CMK (cell line): ENCODE measurements at places on chromosomes 16 and 17.
A peak's percentile ranks its signal among the peaks of the same experiment; 100 is the strongest.

DNA sequence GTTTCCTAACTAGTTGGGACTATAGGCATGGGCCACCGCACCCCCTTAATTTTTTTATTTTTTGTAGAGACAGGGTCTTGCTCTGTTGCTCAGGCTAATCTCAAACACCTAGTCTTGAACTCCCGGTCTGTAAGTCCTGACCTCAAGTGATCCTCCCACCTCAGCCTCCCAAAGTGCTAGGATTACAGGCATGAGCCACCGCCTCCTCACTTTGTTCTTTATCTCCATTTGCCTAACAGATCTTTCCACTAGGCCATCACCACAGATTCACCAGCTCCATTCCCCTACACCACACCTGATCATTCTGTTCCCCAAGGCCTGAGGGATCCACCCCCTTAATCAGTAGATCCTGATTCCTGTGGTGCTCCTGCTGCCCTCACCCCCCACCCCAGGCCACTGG lies 7.6 kb upstream of the ZNF629 start:
- no peak for DNase-seq

DNA sequence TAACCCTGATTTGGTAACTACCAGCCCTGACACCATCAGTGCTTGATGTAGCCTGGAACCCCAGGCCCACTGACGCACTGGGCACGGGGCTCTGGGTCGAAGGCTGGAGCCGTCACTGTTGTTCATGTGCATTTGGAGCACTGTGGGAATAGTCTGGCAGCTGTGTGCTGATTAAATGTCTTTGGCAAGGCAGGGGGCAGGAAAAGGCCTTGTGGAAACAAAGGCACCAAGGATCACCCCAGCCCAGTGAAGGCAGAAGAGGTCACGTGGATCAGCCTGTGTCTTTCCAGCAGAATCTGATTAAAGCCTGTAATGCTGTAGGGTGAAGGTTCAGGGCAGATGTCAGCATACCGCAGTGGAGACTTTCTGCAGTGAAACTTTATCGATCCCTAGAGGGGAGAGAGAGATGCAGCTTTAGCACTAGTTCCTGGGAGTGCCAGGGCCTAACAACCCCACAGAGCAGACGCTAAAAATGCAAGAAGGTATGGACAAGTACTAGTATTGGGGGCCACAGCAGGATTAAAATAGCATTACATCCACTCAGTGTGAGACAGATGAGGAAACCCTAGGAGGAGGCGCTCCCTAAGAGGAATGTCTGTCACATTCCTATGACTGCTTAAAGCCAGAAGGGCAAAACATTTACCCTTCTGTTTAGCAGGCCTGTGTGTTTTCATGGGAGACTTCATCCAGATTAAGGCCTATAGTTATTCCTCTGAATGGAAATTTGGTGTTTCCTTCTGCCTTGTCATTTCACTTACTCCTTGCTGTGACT lies 9.7 kb downstream of the ZNHIT3 start:
- no peak for DNase-seq

- DNase-seq = no peak
Measured at GRCh38 chr16:6446370-6446769, 886.3 kb upstream of the RBFOX1 start.

- DNase-seq = peak; percentile 24
Measured at GRCh38 chr16:87076950-87077749, 240.0 kb downstream of the C16orf95 start.

GRCh38 chr17:77375108-77375916 lies 234.5 kb downstream of the SEC14L1 start:
- DNase-seq = no peak

DNA sequence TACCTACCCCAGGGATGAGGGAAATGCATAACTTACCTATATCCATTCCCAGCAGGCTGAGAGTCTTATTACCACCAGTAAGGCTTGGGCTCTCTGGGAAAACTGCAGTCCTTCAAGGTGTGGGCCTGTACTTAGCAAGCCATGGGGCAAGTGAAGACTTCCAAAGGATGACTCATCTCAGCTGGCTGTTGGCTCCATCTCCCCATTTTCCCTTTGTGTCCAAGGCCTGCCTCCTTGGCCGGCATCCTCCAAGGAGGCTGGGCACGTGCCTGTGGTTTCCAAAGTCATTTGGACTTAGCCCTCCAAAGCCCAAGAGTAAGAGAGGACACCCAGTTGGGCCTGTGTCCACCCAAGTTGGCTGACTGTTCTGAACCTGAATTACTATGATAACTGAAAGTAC lies 89.8 kb downstream of the TMEM100 start:
- no peak for DNase-seq

GRCh38 chr17:29929006-29929532 lies 959 bp downstream of the SSH2 start:
- no peak for DNase-seq

DNA sequence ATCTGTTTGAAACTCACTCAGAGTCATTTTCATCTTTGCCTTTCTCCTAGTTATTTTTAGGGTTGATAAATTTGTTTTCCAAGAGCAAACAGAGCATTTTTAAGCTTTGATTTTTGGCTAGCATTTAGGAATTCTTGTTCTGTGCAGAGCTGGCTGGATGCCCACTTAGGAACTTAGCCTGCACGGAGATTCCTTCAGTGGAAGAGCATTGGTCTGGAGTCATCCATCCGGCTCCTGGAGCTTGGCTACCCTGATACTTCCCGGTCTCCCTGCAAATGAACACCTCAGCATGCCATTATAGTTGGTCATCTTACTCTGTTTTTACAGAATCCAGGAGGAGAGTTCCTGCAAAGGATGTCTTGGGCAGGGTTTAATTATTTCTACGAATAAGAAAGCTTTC lies 57.1 kb downstream of the SPECC1 start:
- no peak for DNase-seq

GRCh38 chr16:799948-800833 lies at the start of gene GNG13:
Gene GNG13, minus strand, starts transcription at chr16:800734. Its CDS starts 1,657 bp downstream, at chr16:799077.
- DNase-seq = no peak

DNA sequence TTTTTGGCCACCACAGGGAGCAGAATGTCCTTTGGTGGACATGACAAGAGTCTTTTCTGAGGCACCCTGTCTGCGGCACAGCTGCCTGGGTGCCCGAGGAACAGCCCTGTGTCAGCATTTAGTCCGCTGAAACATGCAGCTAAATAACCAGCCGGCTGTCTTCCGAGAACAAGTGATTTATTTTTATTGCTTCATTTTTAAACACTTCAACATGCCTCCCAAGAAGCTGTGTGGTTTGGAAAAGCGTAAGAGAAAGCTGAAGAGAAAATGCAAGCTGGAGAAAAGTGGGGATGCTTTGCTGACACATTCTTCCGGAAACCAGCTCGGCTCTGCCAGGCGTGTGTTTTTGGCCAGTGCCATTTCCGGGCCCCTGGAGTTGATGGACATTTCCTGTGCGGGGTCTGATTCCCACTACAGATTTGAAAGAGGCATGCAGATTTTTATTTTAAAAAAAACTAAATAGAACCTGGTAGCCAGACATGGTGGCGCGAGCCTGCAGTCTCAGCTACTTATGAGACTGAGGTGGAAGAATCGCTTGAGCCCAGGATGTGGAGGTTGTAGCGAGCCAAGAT lies 94.7 kb downstream of the SEC14L1 start:
- no peak for DNase-seq

- no peak for DNase-seq
Measured at GRCh38 chr17:8333281-8333680, 6.4 kb upstream of the ODF4 start.

DNA sequence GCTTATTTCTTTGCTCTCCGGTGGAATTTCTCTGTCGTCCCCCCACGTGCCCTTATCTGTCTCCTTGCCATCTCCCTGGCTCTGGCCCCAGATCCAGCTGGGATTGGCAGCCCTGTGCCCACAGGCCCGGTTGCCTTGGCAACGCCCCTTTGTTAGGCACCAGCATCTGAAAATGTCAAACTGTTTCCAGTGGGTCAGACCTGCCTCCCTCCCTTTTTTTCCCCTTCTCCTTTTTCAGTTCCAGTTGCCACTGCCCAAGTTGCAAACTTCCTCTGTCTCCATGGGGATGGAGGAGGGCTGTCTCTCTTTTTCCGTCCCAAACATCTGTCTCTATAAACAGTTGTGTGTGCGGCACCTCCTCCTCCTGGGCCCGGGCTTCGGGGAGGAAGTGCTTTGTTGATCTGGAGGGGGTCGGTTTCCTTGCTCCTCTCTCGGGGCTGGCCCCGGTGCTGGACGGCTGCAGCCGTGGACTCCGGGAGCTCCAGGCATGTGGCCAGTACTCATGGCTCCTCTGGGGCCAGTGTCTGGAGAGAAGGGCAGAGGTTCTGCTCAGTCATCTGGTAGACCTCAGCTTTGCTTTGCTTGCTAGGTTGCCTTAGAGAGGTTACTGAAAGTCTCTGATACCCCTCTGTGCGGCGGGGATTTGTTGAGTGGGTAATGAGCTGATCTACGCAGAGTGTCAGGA lies 35.3 kb downstream of the SOCS3 start:
- DNase-seq = no peak

- DNase-seq = no peak
Measured at GRCh38 chr17:8739097-8739496, 5.5 kb downstream of the CCDC42 start.

DNA sequence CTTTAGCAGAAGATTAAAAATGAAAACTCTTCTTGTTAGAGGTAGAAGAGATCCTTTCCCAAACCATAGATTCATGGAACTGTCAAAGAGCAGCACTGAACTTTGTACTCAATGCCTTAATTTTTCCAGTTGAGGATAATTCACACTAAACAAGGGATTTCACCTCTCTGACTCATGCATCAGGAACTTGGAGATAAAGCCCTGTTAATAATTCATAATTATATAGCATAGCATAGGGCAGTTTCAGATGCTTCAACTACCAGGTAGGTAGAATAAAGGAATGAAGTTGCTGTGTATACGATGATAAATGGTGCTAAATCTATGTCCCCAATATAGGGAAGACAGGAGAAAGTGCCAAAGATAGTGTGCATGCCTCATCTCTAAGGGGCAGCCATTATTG lies 450.4 kb downstream of the MAF start:
- no peak for DNase-seq
